ENCODE measurements at places on chromosomes 11 and 22. TPM values are rescaled to one million over a fixed set of nuclear protein-coding genes. Genes with fewer than 3 reads are reported as not detected.

CDCA5 gene
- 0.28 TPM for polyA plus RNA-seq

ISX gene
- not detected for polyA plus RNA-seq

GAL3ST1 gene
- not detected for polyA plus RNA-seq

NCAM1 gene
- not detected for polyA plus RNA-seq

FOLR3 gene
- polyA plus RNA-seq, result 74.0 TPM

DNA sequence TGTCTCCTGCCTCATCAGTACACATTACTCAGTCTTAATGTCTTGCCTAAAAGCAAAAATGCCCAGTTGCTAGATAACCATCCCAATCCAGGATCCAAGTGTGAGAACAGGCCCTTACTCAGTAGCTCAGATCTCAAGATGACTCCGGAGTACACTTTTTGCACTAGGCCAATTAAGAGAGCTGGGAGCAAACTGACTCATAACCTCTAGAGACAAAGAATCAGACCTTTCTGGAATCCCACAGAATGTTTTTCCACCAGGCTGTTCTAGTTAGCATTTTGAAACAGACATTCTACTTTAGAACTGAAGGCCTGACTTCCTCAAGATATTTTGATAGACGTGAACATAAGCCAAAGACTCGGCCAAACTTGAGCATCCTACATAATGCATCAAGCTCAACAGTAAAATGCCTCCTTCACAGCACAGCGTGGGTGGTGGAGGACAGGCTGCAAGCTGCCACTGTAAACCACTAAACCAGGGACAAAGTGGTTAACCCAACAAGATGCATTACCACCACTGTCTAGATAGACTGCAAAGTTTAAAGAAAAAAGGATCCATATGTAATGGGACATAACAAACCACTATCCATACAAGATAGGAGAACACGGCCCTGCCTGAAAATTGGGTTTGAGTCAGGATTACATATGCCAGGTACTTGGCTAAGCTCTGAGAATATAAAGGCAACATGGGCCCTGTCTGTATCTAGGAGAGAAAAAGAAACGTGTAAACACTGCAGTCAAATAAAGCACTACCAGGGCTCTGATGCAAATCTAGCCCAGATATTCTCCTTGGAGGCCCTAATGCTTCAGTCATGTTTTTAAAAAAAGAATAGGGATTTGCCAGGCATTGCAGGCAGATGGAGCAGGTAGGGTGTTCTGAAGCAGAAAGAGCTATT, 48.3 kb downstream of the MYH9 start:
- DNase-seq, result no peak

DNA sequence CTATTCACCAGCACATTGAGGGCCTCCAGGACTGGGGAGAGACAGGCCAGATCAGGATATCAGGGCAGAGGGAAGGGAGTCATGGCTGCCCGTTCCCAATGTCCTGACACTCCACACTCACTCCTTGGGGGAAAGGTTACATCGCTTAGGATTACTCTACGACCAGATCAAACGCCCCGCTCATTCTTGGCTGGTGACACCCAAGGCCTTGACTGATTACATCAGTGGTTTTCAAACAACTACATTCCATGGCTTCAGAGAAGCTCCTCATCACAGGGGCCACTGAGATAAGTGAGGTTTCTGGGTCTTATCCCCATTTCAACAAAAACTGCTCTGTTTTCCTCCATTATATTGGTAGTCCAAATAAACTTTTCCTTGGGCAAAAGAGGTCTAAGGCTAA, 15.0 kb downstream of the UBE2L6 start:
- DNase-seq, result no peak

DNA sequence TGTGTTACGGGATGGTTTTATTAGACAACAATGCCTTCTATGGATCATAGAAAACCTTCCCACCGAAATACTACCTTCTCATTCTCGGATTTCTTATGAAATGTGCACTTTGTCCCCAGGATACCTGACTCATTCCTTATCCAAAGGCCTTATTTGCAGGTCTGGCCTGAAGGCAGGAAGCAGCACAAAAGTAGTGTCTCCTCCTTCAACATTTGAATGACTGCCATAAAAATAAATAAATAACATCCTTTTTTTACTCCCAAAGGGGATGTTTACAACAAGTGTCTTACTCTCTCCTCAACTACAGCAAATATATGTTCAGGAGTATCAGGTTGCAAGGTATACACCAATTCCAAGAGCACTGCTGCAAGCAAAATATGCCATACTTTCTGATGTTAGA, 41.6 kb upstream of the PAK1 start:
- no peak for DNase-seq

- DNase-seq, result no peak
These were observed 586.7 kb upstream of the CHORDC1 start for GRCh38 chr11:90809581-90809980.

- no peak for DNase-seq
These were observed 36.9 kb upstream of the OR56A1 start for GRCh38 chr11:6067502-6067901.

DNA sequence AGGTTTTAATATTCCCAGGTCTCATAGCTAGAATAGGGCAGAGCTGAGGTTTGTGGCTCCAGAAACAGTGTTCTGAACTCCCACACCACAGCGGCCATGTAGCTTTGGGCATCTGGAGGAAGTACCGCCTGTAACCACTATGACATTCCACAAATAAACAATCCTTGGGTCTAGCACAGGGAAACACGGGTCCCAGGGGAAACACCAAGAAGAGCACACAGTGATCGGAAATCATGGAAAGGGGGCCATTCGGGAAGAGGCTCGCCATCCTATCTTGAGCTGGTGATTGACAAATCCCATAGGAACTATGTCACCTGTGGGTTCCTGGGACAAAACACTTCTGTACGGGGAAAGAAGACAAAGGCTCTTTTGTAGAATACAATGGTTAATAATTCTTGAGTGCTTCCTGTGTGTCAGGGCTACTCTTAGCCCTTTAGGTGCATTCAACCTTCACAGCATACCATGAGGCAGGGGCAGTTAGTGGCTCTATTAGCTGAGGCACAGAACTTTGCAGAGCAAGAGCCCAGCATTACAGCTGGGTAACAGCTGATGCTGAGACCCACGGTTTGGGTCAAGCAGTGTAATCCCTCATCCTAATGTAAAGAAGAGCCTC, 514.2 kb downstream of the NTM start:
- DNase-seq, result no peak

GRCh38 chr11:29260939-29261705, 755.7 kb downstream of the KCNA4 start:
- no peak for DNase-seq

GRCh38 chr22:25741692-25742626, at the start of gene MYO18B:
MYO18B (plus strand) TSS chr22:25742188; CDS start chr22:25761093, 18,905 bp downstream.
- no peak for DNase-seq

DNA sequence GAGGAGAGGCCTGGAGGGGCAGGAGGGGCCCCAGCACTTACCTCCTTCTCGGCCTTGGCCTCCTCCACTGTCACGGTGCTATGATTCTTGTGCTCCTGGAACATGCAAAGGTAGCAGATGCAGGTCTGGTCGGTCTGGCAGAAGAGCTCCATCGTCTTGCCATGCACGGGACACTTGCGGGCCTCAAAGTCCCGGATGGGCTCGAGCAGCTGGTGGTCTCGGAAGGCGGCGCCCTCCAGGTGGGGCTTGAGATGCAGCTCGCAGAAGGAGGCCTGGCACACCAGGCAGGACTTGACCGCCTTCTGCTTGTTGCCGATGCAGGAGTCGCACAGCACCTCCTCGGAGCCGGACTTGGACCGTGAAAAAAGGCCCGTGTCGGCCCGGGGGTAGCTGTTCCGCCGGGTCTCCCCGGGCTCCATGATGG, 714 bp downstream of the TRIM29 start:
- DNase-seq, result no peak

- peak; percentile 81 for DNase-seq
These were observed 7.6 kb downstream of the FXYD2 start for GRCh38 chr11:117816846-117817367.

- no peak for DNase-seq
These were observed 494.6 kb upstream of the LRRC4C start for GRCh38 chr11:41954034-41954433.

DNA sequence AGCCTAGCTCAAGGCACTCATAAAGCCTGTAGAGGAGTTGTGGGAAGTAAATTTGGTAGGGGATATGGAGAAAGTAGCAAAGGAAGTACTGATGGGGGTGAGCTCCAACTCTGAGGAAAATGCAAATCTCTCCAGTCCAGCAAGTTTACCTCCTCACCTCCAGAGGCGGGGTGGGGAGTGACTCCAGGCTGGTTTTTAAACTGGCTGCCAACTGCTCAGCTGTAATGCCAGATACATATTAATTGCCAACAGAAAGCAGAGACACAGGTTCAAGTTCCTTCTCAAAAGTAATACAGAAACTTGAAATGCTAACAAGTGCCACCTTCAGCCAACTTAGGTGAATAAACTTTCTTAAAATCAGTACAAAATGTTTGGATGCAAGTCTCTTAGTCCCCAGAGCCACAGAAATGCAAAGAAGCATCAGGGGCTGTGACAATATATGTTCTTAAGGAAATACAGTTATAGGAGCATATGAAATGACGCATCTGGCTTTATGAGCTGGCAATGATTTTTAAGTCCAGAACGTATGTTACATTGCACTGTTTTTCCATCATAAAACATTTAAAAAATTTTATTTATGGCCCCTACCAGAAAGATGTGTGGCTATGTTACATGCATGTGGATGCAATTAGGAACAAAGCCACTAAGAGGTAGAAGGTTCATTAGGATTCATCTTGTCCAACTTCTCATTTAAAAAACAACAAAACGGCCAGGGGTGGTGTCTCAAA, 436.4 kb upstream of the CCDC90B start:
- no peak for DNase-seq

- peak; percentile 33 for DNase-seq
These were observed 2.7 kb upstream of the RCE1 start for GRCh38 chr11:66840317-66841091.

- DNase-seq, result no peak
These were observed 23.3 kb upstream of the FAM181B start for GRCh38 chr11:82756765-82757639.

DNA sequence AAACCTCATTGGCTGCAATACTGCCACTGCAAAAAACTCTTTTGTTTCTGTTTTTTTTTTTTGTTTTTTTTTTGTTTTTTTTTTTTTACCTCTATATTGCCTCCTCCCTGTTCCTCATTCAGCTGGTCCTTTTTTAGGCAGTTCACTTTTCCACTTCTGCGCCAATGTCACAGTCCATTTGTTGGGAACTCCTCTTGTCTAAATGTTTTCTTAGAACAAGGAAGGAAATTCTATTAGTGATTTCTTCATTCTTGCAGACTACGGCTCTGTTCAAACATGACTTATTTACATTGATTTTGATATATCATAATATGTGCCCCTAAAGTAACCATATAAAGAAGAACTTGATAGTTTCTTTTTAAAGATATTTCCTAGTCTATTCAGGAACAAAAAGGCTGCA, 2.9 kb downstream of the FAM118B start:
- peak; percentile 34 for DNase-seq

Data from CD14-positive monocyte (primary cell).